ENCODE measurements at places on chromosomes 11 and 22.

GRCh38 chr22:38484244-38484643, 16.3 kb downstream of the KDELR3 start:
- no peak for DNase-seq

DNA sequence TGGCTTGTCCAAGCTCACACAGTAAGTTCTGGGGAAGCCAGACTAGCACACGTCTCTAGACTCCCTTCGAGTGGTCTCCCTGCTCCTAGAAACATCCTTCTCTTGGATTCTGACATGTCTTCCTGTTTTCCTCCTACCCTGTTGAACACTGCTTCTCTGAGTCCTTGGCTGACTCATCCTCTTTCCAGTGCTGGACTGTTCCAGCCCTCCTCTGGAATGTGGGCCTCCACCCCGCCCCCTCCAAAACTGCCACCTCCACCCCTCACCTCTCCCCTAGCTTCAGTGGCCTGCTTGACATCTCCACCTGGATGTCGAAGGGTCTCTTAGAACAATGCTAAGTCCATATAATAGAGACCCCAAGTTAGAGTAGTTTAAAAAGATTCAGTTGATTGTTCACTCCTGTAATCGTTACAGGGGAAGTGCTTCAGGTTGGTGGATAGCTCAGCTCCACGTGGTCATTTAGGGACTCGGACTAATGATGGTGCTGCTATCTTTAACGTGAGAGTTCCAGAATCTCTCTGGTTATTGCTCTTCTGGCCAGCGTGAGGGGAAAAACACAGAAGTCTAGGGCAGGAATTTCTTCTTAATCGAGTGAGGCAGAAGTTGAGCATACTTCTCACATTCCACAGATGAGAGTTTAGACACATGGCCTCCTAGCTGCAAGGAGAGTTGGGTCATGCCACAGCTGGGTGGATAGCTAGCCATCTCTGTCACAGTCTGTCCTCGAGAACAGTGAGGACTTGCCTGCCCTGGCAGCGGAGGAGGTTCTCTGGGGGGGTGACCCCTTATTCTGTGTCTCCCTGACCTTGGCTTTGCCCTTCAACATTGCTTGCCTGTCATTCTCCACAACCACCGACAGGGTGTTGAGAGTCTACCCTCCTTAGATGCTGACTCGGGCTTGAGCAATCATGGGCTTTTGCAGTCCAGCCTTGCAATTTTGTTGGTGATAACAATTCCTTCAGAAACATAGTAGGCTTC, 4.7 kb upstream of the C11orf96 start:
- no peak for DNase-seq

- no peak for DNase-seq
These were observed 9.5 kb downstream of the MAP4K2 start for GRCh38 chr11:64793271-64794160.

DNA sequence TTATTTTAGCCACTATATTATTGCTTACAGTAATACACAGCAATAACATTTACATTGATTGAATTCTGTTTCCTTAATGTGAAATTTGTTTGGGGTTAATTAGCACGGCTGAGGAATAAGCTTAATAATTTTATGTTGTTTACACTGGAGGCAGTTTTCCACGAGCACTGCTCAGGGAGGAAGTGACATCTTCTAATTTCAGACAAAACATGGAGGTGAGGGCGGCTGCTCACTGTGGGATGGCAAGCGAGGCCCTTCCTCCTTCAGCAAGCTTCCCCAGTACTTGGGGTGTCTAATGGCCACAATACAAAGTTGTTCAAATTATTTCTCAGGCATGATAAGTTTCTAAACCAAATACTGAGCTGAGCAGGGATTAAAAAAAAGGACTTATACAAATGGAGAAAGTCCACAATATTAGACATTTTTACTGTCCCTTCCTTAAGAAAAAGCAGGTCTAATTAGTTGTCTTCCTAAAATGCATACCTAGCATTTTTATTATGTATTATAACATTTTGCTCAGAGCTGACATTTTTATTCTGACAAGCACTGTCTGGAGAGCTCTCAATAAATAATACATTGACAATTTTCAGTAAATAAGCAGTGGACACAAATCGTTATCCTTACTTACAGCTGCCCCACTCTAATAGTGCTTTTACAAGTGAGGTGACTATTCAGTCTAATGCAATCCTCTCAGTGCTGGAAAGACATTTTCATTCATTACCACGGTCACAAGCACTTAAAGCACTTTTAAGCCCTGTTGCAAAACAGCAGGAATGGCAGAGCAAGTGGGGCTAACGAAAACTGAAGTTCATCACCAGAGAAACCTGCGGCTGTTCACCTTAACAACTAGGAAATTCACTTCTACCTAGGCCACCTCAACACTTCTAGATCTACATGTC, 56.2 kb downstream of the SOX6 start:
- no peak for DNase-seq

DNA sequence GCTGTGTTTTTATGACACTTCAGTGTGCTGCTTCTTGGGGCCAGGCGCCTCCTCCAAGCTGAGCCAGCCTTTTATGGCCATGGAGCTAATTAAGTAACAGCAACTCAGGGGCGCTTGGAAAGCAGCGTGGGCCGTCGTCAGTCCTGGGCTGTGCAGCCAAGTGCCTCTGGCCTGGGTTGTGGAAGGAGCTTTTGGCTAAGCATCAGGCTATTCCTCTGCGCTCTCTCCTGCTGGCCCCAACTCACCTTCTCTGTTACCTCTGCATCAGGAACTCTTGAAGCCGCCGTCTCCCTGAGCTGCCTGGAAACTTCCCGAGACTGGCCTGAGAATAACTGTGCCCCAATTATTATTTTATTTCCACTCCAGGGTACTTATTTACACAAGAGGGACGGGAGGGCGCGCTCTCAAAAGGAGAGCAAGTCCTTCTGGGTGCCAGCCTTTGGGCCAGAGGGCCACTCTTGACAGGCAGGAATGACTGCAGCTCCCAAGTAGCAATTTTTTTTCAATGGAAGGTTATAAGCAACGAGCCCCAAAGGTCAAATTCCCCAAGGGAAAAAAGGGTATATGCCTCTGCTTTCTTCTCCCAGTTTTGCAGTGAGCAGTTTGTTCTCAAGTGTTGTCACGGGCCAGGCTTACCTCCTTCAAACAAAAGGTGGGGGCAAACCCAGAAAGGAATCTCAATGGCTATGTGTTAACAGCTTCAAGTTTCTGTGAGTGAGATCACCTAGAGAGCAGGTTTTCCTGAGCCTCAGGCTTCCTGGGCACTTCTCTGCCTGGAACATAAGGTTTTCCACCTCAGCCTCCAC, 38.5 kb upstream of the NAV2 start:
- DNase-seq: no peak

GRCh38 chr22:49971232-49972162, 10.9 kb downstream of the PIM3 start:
- peak; percentile 75 for DNase-seq

DNA sequence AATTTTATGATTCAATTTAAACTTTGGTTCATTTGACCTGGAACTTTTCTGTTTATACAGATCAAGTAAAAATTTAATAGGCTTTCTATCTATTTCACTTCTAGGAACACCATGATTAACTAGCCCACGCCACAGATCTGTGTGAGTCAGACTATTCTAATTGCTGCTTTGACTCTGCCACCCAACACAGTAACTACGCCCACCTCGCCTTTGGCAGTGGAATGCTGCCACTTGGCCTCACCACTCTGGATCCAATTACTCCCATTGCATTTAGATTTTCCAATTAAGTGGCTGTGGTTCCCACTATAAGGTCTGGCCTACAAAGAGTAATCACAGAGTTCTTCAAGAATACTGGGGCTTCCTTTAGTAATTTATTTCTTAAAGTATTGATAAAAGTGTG, 46.6 kb upstream of the LIN7C start:
- no peak for DNase-seq

DNA sequence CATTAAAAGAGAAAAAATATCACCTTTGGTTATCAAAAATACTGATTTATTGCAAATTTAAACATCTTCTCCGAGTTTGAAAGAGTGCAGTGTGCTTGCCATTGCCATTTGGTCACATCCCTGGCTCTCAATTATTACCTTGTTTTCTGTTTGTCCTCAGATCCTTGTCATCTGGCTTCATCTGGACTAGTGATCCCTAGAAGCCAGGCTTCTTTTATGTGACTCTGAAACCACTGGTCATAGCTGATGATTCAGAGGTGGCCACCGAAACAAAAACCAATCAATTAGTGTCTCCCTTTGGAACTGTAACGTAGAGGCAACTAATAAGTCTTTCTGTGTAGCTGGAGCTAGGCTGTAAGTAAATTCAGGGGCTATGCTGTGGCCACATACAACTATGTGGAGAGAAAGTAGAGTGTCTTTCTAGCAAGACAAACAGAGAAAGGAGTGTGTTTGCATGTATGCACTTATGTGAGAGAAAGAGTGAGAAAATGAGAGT, 237.9 kb downstream of the LUZP2 start:
- DNase-seq: no peak

DNA sequence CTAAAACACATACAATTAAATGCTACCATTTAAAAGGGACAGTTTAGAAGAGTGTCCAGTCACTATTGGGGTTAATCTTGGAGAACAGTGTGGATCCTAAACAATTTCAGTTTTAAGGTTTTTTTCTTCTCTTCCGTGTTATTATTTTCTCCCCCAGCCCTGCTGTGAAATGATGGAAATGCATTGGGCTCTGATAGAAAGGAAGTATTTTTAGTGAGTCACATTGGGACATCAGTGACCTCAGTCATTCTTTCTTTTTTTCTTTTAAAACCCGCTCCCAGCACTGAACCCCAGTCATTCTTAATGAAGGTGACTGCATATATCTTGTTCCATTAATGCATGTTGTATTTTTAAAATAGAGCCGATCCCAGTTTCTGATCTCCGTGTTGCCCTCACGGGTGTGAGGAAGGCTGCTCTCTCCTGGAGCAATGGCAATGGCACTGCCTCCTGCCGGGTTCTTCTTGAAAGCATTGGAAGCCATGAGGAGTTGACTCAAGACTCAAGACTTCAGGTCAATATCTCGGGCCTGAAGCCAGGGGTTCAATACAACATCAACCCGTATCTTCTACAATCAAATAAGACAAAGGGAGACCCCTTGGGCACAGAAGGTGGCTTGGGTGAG, 93.2 kb upstream of the OR4B1 start:
- DNase-seq: no peak

DNA sequence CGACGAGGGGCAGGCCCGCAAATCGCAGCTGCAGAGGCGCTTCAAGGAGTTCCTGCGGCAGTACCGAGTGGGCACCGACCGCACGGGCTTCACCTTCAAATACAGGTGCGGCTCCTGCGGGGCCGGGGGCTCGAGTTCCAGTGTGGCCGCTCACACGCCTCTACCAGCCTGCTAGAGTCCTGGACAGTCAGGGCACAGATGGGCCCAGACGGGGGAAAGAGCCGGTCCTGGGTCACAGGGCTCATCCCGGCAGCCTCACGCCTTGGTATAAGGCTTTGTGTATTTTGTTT, 506 bp downstream of the MCM5 start:
- peak; percentile 44 for DNase-seq

- no peak for DNase-seq
These were observed 188.3 kb downstream of the OPCML start for GRCh38 chr11:133343951-133344350.

- no peak for DNase-seq
These were observed 1136.2 kb downstream of the LRRC4C start for GRCh38 chr11:40323241-40323640.

- no peak for DNase-seq
These were observed 43.2 kb upstream of the RDX start for GRCh38 chr11:110339456-110340250.

DNA sequence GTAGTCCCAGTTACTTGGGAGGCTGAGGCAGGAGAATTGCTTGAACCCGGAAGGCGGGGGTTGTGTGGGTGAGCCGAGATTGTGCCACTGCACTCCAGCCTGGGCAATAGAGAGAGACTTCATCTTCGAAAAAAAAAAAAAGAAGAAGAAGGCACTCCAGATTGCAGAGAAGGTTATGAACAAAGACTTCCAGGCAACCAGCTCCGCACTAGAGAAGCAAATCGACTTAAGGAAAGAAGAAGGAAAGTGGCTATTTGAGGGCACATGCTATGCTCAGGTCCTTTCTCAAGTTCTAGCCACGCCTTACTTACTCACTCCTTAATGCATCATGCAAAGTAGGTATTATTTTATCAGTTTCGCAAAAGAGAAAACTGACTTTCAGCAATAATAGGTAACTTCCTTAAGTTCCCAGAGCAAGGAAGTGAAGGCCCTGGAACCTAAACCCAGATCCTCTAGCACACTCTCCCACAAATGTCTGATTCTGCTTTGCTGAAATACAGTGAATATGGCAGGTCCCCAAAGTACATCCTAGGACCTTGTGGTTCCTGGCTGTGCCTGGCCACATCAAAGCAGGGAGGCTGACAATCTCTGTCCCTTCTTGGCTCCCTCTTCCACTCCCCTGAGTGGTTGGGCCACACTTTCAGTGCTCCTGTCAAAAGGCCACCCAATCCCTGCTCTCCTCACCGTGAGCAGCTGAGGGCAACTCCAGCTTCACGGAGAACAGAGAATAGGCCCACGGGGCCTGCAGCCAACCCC, 14.2 kb downstream of the CD3E start:
- no peak for DNase-seq

- no peak for DNase-seq
These were observed 1.1 kb downstream of the MB start for GRCh38 chr22:35616043-35616442.

DNA sequence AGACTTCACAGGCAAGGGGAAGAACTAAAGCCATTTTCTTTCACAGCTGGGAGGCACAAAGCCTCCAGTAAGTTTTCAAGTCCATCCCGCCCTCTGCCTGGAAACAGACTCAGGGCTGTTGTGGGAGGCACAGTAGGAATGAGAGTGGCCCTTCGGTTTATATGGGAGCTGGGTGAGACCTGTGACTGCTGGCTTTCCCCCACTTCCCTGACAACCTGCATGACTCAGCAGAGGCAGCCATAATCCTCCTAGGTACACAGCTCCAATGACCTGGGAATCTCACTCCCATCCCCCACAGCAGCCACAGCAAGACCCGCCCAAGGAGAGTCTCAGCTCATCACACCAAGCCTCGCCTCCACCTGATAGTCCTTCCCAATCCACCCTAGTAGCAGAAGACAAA, 12.1 kb upstream of the TMEM45B start:
- DNase-seq: no peak

- no peak for DNase-seq
These were observed 109.4 kb downstream of the RCN1 start for GRCh38 chr11:32200136-32200847.

DNA sequence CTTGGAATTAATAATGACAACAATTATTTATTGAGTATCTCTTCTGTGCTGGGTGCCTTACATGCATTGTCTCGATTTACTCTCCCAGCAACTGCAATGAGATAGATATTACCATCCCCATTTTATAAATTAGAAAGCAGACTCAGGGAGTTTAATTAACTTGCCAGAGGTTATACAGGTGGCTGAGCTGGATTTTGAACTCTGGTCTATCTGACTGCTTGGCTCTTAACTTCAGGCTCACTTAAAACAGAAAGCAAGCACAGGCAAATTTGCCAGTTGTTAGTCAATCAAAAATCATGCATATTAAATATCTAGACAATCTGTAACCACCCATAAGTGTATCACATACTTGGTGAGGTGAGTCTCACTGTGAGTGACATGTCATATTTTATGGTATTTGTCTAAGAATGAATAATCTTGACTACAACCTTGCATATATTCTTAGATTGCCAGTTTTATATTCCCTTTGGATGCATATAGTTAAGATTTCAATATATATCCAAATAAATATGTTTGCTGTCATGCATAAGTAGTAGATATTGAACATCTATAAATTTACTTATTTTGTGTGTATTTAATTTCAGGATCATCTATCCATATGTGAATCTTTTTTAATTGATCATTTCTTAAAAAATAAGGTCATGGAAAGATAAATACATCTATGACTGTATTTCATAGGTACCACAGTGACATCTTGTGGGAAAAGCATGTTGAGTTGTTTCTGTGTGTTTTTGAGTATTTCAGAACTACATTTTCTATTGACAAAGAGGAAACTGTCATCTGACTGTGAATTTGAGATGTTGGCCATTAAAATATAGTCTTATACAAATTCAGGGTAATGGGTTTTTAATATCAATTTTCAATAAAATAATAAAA, 112.0 kb upstream of the ARHGAP42 start:
- DNase-seq: no peak

Data from stimulated activated CD4-positive, alpha-beta T cell treated with anti-CD3 and anti-CD28 coated beads, Interleukin-2, amount 100 ng/mL, for 24 hours (primary cell).